HCEC 1CT (cell line): ENCODE measurements at places on chromosomes 5 and 9.

- no peak for DNase-seq
Observed at GRCh38 chr9:77616191-77616590, 31.9 kb downstream of the GNA14 start.

DNA sequence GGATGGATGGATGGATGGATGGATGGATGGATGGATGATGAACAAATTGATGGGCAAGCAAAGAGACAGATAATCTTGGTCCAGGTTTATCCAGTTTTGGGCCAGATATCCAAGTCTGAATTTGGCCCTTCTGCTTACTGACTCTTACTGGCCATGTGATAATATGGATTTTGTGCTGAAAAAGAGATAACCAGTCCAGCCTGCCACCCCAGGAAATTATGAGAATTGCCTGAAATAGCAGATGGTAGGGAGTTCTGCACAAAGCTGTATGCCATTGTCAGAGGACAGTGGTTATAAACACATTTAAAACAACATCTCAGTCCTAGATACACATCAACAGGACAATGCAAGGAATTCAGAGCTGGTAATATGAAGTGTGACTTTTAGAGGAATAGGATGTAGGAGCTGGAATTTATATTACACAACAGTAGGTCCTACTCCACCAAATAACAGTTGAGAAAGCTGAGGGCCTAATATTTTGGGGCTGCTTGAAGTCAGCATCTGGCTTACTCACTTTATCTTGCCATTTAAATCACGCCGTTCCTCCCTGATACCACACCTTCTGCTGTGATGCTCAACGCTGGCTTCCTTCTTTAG, 9.0 kb upstream of the FAT2 start:
- DNase-seq, result no peak

GRCh38 chr5:116640236-116640635, 65.6 kb upstream of the SEMA6A start:
- DNase-seq, result no peak

DNA sequence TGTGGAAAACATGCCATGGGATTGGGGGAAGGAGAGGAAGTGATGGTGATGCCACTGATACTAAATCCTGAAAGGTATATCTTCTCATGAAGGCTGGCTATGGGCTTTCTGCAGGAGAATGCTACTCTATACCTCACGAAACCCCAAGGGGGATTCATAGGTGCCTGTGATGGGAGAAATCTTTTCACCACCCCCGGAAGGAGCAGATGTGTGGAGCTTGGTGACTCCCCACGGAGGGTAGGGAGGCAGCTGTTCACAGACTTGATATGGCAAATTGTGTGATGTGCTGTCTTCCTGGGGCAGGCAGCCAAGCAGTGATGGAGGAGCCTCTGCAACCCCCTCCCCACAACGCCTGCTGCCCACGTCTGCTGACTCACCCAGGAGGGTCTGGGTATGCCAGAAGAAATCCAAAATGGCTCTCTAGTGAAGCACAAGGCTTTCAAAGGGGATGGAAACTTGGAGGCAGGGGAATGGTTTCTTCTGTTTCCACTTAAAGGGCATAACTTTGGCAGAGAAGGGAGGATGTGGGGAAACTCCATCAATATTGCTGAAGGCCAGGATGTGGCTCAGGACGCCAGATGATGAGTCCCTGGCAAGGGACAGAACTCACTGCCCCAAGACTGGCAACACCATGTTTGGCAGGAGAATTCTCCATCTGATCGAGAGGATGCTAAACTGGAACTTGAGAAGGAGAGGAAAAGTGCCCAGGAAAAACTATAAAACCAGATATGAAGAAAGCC, 188.3 kb downstream of the GABBR2 start:
- DNase-seq, result no peak

GRCh38 chr5:134127376-134127861, 12.9 kb downstream of the TCF7 start:
- no peak for DNase-seq
